ENCODE measurements at places on chromosomes 3 and 15.

GRCh38 chr15:90388462-90389380 is 679 bp downstream of the IQGAP1 start:
- DNase-seq, result peak; percentile 76

- DNase-seq, result no peak
Observed at GRCh38 chr15:70314018-70314354, 216.3 kb upstream of the TLE3 start.

DNA sequence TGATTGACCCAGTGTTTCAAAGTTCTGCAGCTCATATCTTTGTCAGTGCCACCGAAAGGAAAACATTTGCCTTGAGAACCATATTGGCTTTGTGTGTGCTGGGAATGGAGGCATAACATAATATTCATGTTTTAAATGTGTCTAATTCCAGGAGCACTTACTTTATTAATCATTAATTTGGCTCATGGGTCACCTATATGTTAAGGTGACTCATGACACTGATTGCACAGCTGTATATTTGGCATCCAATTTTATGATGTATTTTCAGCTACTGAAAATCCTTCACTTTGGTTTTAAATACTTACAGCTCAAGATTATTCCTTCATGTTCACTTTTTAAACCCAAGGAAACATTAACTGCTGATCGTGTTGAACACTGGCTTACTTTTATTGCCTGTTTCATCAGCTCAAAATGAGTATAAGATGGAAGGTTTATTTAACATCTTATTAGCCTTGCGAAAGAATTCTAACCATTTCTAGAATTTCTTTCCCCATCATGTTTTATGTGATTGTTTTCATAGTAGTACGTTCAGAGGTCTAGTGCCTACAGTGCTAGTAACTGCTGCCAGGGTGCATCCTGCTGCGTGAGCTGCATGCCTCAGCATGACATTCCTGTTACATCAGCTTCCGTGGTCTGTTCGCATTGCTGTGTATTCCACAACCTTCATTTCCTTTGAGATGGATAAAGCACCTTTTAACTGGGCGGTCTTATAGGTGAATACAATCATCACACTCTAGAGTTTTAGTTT is 63.7 kb downstream of the LRCH3 start:
- DNase-seq, result no peak

DNA sequence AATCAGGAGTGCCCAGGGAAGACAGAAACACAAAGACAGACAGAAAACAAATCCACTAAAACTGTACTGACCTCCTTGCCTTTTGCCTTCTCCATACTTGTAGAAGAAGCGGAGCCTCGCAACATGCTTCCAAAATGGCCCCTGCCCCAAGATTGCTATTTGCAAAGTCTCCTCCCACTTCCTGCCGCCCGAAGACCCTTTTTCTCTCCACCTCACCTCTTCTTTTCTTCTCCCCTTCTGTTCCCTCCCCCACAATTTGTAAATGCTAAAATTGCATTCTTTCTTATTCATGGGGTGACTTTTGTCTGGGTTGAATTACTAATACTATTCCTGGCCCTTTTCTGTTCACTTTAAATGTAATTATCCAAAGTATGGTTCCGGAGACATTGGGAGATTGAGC is at the start of gene DPPA4:
DPPA4 (minus strand) TSS at position 154 of the 400 bp plus-strand sequence; CDS start at position 125, 29 bp downstream.
- DNase-seq, result no peak

DNA sequence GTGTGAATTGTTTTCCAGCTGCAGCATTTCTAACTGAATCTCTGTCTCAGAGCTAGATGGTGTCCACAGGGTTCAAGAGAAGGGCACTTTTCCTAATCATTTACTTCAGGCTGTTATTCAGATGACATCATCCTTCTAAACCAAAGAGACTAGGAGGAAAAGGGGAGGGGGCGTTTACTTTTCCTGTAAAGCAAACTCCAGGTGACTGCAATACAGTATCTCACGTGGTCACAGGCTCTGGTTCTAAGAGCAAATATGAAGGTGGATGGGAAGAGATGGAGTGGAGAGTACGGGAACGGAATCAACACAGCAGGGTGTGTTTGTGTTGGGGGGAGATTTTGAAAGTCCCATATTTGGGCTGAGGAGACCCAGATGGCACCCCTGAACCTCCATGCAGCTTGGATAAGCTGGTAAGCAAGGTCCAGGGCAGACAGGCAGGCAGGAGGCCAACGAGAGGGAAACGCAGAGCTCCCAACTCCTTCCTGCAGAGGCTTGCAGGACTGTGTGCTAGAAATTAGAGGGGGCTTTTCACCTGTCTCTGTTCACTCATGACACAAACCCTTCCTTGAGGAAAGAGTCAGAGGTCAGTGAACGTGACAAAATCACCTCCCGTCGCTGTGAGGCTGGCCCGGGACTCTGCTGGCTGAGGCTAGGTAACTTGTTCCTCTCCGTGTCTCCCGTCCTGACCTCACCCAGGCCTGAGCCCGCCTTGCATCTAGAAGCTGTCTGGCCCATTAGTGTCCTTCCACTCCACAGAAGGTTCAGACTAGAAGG is 151.2 kb downstream of the OPA1 start:
- DNase-seq, result no peak

- peak; percentile 83 for DNase-seq
Observed at GRCh38 chr15:65377976-65378366, at the start of gene IGDCC3. Gene IGDCC3, minus strand, starts transcription at chr15:65378002. Its CDS starts 214 bp downstream, at chr15:65377788.

- no peak for DNase-seq
Observed at GRCh38 chr3:16509721-16510619, 3.5 kb downstream of the RFTN1 start.

DNA sequence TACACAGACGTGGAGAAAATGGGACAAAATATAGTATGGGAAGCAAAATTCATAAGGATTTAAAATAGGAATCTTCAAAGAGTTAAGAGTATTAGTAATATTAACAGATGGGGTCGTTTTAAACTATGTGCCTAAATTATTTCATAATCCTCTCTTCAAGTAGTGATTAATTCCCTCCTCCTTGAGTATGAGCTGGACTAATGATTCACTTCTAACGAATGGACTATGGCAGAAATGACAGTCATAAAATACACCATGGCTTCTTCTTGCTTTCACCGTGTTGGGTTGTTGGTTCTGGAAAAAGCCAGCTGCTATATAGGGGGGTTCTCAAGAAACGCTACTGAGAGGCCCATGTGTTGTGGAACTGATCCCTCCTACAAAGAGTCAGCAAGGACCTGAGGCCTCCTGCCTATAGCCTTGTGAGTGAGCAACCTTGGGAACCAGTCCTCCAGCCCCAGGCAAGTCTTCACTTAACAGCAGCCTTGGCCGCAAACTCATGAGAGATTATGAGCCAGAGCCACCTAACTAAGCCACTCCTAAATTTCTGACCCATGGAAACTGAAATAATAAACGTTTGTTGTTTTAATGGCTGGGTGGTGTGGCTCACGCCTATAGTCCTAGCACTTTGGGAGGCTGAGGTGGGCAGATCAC is 64.8 kb upstream of the ABHD2 start:
- DNase-seq, result no peak

Measured in D341Med (cell line).